Hair follicle dermal papilla cell (primary cell): ENCODE measurements at places on chromosomes 3 and 15. TPM values are rescaled to one million over a fixed set of nuclear protein-coding genes. Genes with fewer than 3 reads are reported as not detected.

IL5RA gene
- total RNA-seq: not detected in 2 replicates

KIF7 gene
- 15.7 and 17.4 TPM in 2 replicates for total RNA-seq

TAMM41 gene
- 8.6 and 11.5 TPM in 2 replicates for total RNA-seq

ROBO1 gene
- total RNA-seq: 86.5 and 99.3 TPM in 2 replicates

AGBL1 gene
- total RNA-seq: not detected in 2 replicates

NGRN gene
- total RNA-seq: 72.7 and 73.5 TPM in 2 replicates

CCRL2 gene
- total RNA-seq: 0.12 and 0.32 TPM in 2 replicates

SERP1 gene
- 162 and 165 TPM in 2 replicates for total RNA-seq

LRRK1 gene
- total RNA-seq: 21.0 and 29.4 TPM in 2 replicates

AP3B2 gene
- total RNA-seq: 0.12 and 1.6 TPM in 2 replicates

DUOX1 gene
- 0.85 and 1.5 TPM in 2 replicates for total RNA-seq

TGM4 gene
- not detected in 2 replicates for total RNA-seq

LIPH gene
- 0.65 TPM in 1 of 2 replicates, not detected in the other for total RNA-seq

CLDN11 gene
- 290 and 368 TPM in 2 replicates for total RNA-seq

TMEM40 gene
- total RNA-seq: 0.24 TPM in 1 of 2 replicates, not detected in the other

GPR62 gene
- not detected in 2 replicates for total RNA-seq

ZMAT3 gene
- 33.8 and 35.9 TPM in 2 replicates for total RNA-seq

ISL2 gene
- total RNA-seq: 0.12 TPM in 1 of 2 replicates, not detected in the other

CMTM8 gene
- 0.16 TPM in 1 of 2 replicates, not detected in the other for total RNA-seq

MAGEL2 gene
- total RNA-seq: under 0.01 and 0.24 TPM in 2 replicates

UACA gene
- 33.8 and 34.2 TPM in 2 replicates for total RNA-seq

FBXW12 gene
- 0.12 and 0.32 TPM in 2 replicates for total RNA-seq

ZNF501 gene
- total RNA-seq: 7.0 and 10.4 TPM in 2 replicates

GADL1 gene
- not detected in 2 replicates for total RNA-seq

CADPS gene
- total RNA-seq: 6.9 and 7.0 TPM in 2 replicates

SLC9A9 gene
- total RNA-seq: 22.5 and 23.7 TPM in 2 replicates

DNAH12 gene
- under 0.01 and 0.12 TPM in 2 replicates for total RNA-seq

SLC4A7 gene
- total RNA-seq: 111 and 136 TPM in 2 replicates

SLC9C1 gene
- total RNA-seq: 1.3 TPM in 1 of 2 replicates, not detected in the other

TRAT1 gene
- not detected in 2 replicates for total RNA-seq

UQCC5 gene
- total RNA-seq: 1.9 and 2.9 TPM in 2 replicates

ALDH1L1 gene
- total RNA-seq: 0.16 TPM in 1 of 2 replicates, not detected in the other

EOMES gene
- total RNA-seq: not detected in 2 replicates

OR5H6 gene
- total RNA-seq: not detected in 2 replicates

ANKRD63 gene
- total RNA-seq: not detected in 2 replicates

SCN11A gene
- under 0.01 TPM in 2 replicates for total RNA-seq

LRRIQ4 gene
- total RNA-seq: 0.16 and 0.36 TPM in 2 replicates

GHSR gene
- not detected in 2 replicates for total RNA-seq

SPINT1 gene
- 0.12 and 0.49 TPM in 2 replicates for total RNA-seq

PLCH1 gene
- 0.32 TPM in 1 of 2 replicates, not detected in the other for total RNA-seq

SMARCC1 gene
- total RNA-seq: 36.1 and 41.4 TPM in 2 replicates

CTXND1 gene
- not detected in 2 replicates for total RNA-seq

COL6A5 gene
- under 0.01 and 0.97 TPM in 2 replicates for total RNA-seq

CCR2 gene
- total RNA-seq: not detected in 2 replicates

HIGD2B gene
- total RNA-seq: not detected in 2 replicates

FAM107A gene
- total RNA-seq: 0.32 and 0.85 TPM in 2 replicates

LTK gene
- 0.12 and 0.32 TPM in 2 replicates for total RNA-seq

MASP1 gene
- 115 and 204 TPM in 2 replicates for total RNA-seq

CYP1A2 gene
- total RNA-seq: not detected in 2 replicates

SLC15A2 gene
- 0.32 and 0.85 TPM in 2 replicates for total RNA-seq

HTD2 gene
- total RNA-seq: 9.7 and 10.0 TPM in 2 replicates

CADM2 gene
- total RNA-seq: under 0.01 and 0.12 TPM in 2 replicates

PCBP4 gene
- 32.3 and 47.2 TPM in 2 replicates for total RNA-seq

OR5K2 gene
- not detected in 2 replicates for total RNA-seq

ACP3 gene
- under 0.01 TPM in 2 replicates for total RNA-seq

LRRC31 gene
- not detected in 2 replicates for total RNA-seq

MUC13 gene
- not detected in 2 replicates for total RNA-seq

ROPN1B gene
- not detected in 2 replicates for total RNA-seq

OXTR gene
- total RNA-seq: 17.7 and 41.3 TPM in 2 replicates

GXYLT2 gene
- total RNA-seq: 37.8 and 48.0 TPM in 2 replicates
